Gastrocnemius medialis (tissue), 4 donors: ENCODE measurements at places on chromosomes 1 and 21. TPM values are rescaled to one million over a fixed set of nuclear protein-coding genes. Genes with fewer than 3 reads are reported as not detected.

Gene FAM72B
- not detected for total RNA-seq

Gene SLAMF7
- total RNA-seq, result not detected

Gene RSPO1
- not detected for total RNA-seq

Gene COL6A1
- total RNA-seq, result 50.5 TPM

Gene SASS6
- total RNA-seq, result 4.2 TPM

Gene AIM2
- total RNA-seq, result not detected

Gene CELA2B
- not detected for total RNA-seq

Gene REG4
- total RNA-seq, result not detected

Gene ARTN
- not detected for total RNA-seq

Gene MTFR1L
- 181 TPM for total RNA-seq

Gene LRRC7
- total RNA-seq, result 0.62 TPM

Gene CYP4A22
- 0.32 TPM for total RNA-seq

Gene TSHB
- total RNA-seq, result not detected

Gene OR2T2
- not detected for total RNA-seq
